Activated T-helper 1 cell treated with Interleukin-2 at 50 U/mL for 16 hours (primary cell): ENCODE measurements at places on chromosomes 2 and 18.

DNA sequence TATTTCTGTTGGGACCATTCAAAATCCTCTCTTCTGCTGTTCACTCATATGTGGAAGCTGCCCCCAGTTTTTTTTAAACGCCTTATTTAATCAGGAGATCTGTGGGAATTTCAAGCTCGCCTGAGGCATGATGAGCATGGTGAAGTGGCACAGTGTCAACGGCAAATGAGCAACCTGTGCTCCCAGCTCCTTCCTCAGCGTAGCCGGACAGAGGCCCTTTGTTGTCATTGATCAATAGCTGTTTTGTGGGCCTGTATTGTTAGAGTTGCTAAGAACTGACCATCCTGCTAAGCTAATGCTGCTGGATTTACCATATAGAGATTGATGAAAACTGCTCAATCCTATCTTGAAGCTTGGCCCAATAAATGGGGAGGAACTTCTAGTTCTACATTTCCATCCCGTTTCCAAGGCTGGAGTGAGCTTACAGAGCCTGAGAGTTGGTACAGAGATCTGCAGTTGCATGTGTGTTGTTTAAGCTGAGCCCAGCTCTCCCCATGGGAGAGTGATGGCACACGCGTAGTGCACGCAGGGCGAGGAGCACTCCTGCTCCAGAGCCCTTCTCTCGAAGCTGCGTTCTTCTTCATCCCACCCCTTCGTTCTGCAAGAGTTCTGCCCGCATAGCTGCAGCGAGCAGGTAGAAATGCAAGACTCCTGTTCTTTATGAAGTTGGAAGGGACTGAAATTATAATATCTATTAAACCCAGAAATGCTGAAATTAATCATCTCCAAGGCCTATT is 108.8 kb downstream of the RTN4 start:
- no peak for DNase-seq

- DNase-seq = no peak
These were observed 107.3 kb downstream of the CPS1 start for GRCh38 chr2:210663631-210664089.

- no peak for DNase-seq
These were observed 342.7 kb downstream of the GPD2 start for GRCh38 chr2:156778916-156779315.

DNA sequence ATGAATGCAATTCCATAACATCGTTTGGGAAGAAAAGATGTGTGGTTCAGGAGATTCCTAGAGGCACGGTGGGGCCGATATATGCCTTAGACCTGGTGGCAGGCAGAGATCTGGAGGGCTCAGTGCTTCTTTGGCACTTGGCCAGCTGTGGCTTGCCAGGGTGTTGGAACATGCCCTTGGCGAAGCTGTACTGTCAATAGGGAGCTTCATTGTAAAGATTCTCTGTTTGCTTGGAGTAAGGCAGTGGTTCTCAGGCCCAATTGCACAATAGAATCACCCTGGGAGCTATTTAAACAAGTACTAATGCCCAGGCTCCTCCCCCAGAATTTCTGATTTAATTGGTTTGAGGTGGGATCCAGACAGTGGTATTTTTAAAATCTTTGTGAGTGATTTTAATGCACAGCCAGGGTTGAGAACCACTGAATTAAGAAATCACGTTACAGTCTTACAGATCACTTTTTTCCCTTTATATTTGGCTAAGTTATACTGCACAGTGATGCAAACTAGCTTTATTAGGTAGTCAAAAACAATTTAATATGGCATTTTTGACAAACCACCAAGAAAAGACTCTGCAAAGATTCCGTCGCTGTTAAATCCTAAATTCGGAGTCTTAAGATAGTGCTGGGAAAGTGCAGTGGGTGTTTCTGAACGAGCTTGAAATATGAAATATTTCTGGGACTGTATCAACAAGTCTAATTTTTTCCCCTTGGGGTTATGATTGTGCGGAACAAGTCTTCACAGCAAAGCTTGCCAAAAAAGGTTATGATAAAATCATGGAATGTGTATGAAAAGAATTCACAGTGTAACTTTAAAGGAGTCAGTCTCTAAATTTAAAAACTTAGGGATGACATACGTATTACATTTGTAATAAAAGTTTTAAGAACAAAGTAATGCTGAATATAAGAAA is 78.0 kb downstream of the CRIM1 start:
- DNase-seq = no peak

- DNase-seq = no peak
These were observed 50.2 kb upstream of the LRP1B start for GRCh38 chr2:142180820-142181533.

- no peak for DNase-seq
These were observed 57.0 kb downstream of the PARD6G start for GRCh38 chr18:80190311-80190710.

DNA sequence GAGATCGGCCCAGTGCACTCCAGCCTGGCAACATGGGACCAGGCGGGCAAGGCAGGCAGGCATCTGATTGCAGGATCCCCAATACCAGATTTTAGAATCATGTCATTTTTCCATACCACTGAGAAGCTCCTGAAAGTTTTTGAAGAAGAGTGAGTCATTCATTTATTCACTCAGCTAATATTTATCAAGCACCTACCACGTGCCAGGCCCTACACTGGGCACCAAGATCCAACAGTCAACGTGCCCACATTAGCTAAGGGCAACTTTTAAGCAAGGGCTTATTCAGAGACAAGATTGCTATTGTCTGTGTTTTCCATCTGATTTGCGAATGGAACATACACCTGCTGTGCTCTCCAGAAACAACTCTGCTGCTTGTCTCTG is 126.8 kb upstream of the LGALSL start:
- DNase-seq = no peak

DNA sequence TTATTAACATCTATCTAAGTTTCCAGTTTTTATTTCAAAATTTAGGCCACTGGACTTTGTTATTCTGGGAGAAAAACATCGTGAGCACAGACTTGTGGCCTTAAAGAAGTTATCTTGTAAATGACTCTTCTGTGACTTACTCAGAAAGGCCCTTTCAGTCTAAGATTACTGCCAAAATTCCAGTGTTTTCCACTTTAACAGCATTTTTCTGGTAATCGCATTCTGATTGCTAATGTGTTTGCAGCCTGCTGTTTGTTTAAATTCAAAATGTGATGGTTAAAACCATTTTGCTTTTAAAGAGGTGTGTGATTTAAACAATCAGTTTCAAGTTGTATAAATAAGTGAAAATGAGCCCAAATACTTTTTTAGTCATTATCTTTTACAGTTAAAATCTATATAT is 136.7 kb upstream of the DAPL1 start:
- no peak for DNase-seq

GRCh38 chr2:85273738-85274731 is 53.8 kb downstream of the TGOLN2 start:
- DNase-seq = no peak
